LHCN-M2 (cell line): ENCODE measurements at places on chromosomes 1 and 21. TPM values are rescaled to one million over a fixed set of nuclear protein-coding genes. Genes with fewer than 3 reads are reported as not detected.

Gene TNFSF18
- total RNA-seq, result 0.57 and 0.90 TPM in 2 replicates

Gene RIPK4
- not detected in 2 replicates for total RNA-seq

- DNase-seq, result no peak
Measured at GRCh38 chr1:199287647-199288046, 648.8 kb downstream of the PTPRC start.

DNA sequence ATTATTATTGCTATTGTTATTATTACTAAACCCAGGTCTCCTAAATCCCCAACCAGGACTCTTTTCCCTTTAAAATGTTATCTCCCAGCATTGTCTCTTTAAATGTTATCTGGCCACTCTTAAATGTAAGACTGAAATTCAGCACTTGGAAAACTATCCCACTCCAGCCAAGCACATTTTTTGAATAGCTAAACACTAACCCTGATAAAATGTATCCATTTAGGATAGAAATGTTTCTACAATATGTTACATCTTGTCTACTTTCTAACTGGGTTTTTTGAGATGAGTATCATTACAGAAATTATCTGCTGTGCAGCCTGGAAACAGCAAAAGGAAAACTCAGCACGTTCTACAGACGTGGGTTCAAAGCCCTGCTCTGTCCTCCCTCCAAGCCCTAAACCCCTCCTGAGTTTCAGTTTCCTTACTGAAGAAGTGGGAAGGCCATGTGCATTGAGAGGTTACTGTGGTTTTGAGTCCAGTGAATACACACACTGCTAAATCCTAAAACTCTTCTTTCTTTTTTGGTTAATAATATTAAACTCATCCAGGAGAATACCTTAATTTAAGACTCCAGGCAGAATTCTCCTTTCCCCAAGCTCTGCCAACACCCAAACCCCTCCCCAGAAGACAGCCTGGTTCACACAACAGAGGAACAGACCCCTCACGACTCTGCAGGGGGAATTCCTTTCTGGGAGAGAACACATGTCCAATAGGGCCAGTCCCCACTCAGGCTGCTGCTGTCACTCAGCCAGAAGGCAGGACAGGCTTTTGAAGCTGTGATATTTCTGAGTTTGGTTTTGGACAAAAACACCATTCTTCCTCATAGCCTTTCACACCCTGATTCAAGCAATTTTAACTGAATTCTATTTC, 41.9 kb downstream of the HIVEP3 start:
- DNase-seq, result peak; percentile 66

DNA sequence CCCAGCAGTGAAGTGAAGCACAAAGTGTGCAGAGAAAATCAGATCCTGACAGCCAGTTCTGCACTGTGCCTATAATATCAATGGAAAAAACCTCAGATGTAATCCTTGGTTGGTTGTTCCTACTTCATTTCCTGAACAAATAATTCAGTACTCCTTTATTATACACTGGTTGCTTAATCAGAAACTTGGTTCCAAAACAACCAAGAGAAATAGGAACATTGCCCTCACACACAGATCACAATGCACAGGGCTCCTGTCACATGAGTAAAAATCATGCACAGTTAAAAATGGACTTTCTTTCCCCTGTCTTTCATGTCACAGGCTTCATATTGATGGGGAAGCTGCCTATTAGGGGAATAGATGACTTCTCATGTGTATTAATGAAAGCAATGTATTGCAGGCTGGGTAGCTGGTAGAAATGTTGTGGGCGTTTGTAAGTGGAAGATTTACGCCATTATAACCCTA, 9.7 kb downstream of the DNASE2B start:
- DNase-seq, result no peak

DNA sequence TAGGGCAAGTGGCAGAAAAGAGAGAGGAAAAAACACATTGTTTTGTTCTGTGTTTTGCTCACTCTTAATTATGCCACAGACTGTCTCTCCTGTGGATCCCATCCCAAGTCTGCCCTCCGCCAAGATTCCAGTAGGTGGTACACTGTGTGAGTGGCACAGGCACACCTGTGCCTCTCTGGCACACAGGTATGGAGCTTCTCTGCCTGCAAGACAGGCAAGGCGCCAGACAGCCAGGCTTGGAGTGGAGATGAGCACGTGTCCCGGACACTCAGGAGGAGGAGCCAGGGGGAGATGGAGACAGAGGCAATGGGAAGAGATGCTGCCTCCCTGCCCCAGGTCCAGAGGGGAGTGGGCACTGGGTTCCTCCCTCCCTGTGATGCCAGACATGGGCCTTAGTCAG, 6.5 kb upstream of the GRIK3 start:
- DNase-seq, result no peak

GRCh38 chr1:232302376-232303221, 327.3 kb downstream of the SIPA1L2 start:
- DNase-seq, result no peak
